CD8-positive, alpha-beta memory T cell (primary cell): ENCODE measurements at places on chromosomes 7 and 10.
A peak's percentile ranks its signal among the peaks of the same experiment; 100 is the strongest.

DNA sequence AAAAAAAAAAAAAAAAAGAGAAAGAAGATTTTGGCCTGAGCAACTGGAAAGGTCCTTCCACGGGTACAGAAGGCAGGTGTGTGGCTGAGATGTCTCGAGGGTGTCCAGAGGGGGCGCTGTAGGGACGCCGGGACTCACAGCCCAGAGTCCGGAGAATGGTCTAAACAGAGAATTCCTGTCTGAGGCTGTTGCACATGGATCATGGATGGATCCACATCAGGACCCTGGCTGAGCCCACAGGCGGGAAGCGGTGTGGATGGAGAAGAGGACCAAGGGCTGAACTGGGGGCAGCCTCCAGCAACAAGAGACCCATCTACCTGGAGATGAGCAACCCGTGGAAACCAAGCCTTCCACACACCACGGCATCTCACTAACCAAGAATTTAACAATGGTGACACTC lies 55.0 kb downstream of the PKD1L1 start:
- DNase-seq = no peak

- no peak for DNase-seq
These were observed 15.9 kb upstream of the FAM171A1 start for GRCh38 chr10:15387021-15387420.

DNA sequence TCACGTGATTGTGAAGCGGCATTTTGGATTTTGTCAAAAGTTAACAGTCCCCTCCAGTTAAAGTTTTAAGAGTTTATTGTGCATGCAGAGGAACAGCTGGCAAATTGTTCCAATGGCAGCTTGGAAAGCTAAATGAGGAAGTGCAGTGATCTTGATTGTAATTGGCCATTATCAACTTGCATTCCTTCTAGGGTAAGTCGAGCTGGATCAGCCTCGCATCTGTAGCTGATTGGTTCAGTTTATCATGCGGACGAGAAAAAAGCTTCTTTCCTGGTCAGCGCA lies 566 bp downstream of the ZNF789 start:
- DNase-seq = no peak

GRCh38 chr10:3312403-3312940 lies 139.9 kb upstream of the PITRM1 start:
- DNase-seq = no peak

- no peak for DNase-seq
These were observed 594.2 kb downstream of the SORCS1 start for GRCh38 chr10:106570268-106570667.

DNA sequence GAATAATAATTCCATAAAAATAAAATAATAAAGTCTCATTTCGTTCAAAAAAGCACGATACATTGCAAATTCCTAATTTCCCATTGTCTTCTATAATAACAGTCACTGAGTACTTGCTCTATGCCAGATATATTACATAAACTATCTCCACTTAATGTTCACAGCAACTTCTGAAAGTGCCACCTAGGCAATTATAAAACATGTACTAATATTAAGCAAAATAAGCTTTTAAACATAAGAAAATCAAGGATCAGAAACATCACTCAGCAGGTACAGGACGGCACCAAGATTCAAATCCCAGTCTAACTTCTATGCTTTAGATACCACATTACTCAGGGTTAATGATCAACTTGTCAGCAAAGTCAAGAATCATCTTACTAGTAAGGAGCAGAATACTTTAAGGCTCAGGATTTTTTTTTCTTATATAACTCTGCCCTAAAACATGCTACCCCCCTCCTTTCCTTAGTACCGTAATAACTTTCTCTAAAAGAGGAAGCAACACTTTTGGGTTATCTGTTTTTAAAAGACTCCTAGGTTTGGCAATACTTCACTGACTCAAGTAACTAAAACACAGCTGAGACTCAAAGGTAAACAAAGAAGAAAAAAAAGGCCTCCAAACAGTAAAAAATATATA lies 51.3 kb downstream of the USP6NL start:
- DNase-seq = no peak

DNA sequence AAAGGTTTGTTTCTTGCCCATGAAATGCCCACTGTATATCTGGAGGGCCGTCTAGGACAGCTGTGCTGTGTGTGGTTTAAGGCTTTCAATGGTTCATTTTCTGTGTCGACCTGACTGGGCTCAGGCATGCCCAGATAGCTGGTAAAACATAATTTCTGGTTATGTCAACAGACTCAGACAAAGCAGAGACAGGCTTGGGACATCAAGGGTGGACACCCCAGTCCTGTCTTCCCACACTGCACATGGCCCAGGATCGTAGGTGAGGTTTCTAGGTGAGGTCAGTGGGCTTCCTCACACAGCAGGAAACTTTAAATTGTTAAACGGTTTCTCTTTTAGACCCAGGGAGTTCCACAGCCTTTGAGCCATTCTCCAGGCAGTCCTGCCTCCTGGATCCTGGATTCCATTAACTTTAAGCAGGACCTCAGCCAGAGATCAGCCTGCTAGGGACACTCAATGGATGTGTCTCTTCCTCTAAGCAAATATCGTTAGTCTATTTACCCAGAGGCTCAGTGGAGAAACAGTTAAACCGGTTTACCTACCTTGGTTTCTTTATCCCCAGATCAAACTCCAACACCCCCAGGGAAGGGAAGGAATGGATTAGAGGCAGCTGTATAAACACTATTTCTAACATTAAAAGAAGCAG lies 66.4 kb downstream of the ST8SIA6 start:
- DNase-seq = no peak

GRCh38 chr7:71303566-71303965 lies 171.6 kb downstream of the GALNT17 start:
- DNase-seq = no peak

- no peak for DNase-seq
These were observed 21.4 kb downstream of the MAD1L1 start for GRCh38 chr7:2211259-2211880.

GRCh38 chr7:133873631-133874030 lies 253.5 kb upstream of the LRGUK start:
- no peak for DNase-seq

- no peak for DNase-seq
These were observed 89.2 kb upstream of the BTBD16 start for GRCh38 chr10:122181876-122182275.

DNA sequence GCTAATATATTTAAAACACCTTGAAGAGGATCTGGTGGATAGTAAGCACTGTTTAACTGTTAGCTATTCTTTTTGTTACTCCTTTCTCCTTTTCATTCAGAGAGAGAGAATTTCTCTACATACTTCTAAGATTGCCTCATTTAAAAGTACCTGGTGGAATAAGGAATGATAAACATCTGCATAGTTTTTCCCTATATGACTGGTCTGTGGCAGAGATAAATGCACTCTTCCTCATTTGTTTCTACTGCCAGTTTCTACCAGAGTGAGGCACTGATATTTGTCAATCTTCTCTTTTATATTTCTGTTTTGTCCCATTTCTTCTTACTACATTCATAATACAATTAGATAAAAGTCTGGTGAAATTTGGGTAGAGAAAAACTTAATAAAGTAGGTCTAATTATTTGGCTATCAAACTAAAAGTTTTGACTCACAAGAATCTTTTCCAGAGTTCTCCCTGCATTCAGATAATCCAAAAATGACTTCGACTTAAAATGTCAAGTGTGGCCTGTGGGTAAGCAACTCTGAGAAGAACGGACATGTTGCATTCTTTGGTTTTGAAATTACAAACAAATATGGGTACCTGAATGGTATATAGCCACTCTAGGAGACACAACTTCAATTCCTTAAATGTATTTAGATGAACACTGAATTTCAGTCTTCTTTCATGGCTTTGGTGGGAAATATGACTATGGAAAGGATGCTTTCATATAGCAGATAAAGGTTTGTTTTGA lies 38.8 kb downstream of the RNLS start:
- no peak for DNase-seq

DNA sequence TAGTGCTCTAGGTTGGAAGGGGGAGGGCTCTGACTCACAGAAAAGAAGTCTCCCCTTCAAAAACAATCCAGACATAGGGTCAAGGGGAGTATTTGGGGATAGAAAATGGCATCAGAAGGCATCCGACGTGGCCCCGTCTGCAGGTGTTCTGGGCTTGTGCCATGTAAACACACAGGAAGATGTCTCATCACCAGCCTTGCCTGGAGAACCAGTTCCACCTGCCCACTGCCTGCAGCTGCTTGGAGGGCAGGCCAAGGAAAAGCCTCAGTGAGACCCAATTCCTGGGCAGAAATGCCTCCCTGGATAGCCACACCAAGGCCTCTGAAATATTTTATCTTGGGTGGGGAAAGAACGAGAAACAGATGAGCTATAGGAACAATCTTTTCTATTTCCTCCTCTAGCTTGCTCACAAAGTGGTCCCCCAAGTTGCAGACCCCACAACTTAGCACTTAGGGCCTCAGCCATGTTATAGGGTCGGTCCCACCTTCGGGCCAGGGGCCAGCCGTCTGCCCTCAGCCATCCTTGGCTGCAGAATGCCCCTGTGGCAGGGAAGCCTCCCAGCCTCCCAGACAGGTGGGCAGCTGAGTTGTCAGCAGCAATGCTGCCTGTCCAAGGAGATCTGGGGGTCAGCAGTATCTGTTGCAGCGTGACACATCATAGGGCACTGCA lies 54.3 kb upstream of the ECHDC3 start:
- no peak for DNase-seq

DNA sequence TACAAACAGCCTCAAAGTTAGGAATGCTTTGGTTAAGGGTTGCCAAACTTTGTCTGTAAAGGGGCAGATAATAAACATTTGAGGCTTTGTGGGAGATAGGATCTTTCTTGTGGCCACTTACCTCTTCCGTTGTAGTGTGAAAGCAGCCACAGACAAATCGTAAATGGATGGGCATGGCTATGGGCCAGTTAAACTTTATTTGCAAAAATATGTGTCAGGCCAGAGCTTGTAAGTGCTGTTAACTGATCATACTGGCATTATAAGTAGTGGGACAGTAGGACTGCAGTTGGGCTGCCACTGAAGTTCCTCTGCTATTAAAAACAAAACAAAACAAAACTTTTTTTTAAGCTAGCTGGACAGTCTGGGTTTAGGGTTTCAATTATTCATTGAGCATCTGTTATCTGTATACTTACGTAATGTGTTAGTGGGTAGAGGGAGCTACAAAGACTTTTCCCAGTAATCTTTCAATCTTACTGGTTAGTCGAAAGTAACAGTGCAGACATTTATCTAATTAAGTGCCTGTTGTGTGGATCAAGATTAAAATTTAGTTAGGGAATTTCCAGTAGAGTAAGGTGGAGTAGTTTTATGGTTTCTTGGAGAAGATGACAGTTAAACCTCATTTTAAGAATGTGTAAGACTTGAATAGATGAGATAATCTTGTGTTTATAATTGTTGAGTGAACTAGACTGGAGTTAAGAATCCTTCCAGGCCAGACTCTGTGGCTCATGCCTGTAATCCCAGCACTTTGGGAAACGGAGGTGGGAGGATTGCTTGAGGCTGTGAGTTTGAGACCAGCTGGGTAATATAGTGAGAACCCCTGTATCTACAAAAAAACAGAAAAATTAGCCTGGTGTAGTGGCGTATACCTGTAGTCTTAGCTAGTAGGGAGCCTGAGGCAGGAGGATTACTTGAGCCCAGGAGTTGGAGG lies 100.1 kb downstream of the BTRC start:
- DNase-seq = no peak

GRCh38 chr7:66929165-66929564 lies 8.1 kb downstream of the TMEM248 start:
- DNase-seq = no peak

GRCh38 chr7:38306914-38307313 lies 33.5 kb upstream of the TARP start:
- DNase-seq = peak; percentile 28

DNA sequence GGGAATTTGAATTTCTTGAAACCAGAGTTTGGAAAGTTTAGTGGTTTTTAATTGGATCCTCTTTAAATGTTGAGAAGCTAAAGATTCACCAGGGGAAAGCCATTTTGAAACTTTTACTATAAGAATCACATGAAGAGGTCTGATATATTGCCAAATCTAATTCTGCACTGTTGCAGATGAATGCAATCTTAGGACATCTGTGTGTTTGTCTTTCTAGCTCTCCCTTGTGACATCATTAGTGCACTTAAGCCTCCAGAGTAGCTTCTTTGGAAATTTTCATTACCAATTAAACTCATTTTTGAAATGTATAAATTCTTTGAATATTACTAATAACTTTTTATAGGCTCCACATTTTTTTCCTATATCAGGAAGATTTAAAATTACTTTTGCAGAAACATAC lies 160.2 kb downstream of the BICC1 start:
- DNase-seq = no peak

DNA sequence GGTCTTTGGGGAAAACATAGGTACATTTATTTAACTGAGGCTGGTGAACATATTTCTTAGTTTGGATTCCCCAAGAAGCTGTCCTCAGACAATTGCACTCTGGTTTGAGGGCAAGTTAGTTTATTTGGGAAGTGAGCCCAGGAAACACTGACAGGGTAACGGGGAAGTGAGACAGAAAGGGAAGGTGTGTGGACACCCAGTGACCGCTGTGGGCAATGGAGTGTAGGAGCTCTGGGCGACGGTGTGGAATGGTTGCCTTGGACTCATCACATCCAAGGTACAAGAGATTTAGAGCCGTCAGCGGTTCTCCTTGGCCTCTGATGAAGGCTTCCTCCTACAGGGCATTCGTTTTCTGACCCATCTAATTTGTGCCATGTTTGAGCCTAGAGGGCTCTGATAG lies 7.1 kb downstream of the MRC1 start:
- no peak for DNase-seq

- DNase-seq = no peak
These were observed 10.3 kb upstream of the LRRN3 start for GRCh38 chr7:111080495-111081105.

DNA sequence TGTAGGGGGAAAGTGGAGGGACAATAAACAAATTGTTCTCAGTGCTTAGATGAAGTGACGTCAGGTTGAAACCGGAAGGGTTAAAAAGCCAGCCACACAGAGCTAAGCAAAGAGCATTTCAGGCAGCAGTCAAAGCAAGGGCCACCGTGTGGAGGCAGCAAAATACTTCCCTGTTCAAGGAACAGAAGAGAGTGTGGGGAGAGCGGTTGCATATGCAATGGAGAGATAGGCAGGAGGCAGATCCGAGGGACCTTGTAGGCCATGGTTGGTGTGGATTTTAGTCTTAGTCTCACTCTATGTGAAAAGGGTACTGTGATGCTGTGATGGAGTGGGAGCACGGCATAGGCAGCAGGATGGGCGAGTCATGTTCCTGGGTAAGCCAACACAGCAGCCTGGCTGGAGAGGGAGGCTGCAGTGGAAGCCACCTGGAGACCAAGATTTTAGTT lies 3.8 kb upstream of the STN1 start:
- DNase-seq = no peak

DNA sequence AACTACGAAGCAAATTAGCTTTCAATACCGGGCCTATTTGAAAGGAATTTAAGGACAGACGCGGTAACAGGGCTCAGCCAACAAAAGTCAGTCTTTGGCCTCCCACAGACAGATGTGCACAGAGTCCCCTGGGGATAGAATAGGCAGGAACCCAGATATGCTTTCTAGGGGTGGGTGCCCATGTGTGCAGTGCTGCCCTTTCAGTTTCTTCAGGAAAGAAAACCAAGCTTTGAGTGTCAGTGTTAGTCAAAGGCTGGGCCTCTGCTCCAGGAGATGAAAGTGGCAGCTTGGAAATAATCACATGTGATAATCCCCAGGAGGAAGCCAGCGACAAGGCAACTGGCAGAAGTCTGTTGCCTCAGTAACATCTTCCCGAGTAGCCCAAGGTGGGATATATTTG lies 43.8 kb upstream of the CSTF2T start:
- DNase-seq = no peak
